ENCODE measurements at places on chromosomes 3 and 15.

DNA sequence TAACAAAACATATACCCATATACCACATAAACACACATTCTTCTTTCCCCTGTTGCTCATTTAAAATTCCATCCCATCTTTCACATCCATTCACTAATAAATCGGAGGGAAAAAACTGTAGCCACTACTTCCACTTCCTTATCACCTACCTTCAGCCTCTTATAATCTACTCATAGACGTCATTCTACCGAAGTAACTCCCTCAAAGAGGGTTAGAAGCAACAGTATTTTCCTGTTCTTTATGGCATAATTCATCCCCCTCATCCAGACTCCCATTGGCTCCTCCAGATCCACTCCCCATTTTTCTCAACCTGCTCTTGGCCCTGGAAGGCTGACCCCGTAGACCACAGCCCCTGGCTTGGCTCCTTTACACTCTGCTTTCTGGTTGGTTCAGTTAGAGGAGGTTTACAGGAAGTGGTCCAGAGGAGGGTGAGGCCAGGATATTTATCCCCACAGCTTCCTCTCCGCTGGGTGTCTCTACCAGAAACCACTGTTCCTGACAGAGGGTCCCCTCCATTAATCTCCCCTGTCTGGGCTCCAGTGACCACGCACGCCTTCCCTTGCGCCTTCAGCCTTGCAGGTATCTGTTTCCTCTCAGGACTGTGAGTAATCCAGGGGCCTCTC, 46.3 kb downstream of the FMN1 start:
- DNase-seq = no peak

- no peak for DNase-seq
Observed at GRCh38 chr3:68139897-68140296, 485.5 kb upstream of the SUCLG2 start.

DNA sequence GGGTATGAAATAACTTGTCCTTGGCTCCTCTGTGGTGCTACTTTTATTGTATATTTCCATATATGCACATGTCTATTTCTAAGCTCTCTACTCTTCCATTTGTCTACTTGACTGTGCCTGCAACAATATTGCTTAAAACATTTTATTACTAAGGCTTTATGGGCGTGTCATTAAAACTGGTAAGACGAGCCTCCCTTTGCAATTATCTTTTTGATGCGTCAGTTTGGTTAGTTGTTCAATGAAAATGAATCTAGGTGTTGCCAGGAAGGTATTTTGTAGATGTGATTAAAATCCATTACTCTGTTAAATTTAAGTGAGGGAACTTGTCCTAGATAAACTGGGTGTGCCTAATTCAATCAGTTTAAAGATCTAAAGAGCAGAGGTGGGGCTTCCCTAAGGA, 12.9 kb upstream of the TRA2B start:
- DNase-seq = no peak

DNA sequence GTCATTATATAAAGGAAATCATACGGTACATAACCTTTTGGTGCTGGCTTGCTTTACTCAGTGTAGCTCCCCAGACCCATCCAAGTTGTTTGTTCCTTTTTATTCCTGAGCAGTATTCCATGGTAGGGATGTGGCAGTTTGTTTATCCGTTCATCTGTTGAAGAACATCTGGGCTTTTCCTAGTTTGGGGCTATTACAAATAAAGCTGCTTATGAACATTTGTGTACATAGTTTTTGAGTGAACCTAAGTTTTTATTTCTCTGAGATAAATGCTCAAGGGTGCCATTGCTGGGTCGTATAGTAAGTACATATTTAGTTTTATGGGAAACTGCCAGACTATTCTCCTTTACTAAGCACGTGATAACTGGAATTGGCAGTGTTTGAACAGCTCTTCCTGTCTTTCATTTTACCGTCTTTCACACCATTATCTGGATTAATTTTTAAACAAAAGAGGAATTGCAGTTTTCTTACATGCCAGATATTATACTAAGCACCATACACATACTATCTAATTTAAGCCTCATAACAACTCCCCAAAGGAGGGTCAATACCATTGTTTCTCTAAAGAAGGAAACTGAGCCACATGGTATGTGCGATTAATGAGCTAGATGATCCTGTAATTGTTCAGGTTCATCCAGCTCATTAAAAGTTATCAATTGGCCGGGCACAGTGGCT, 85.6 kb downstream of the PTPRG start:
- no peak for DNase-seq
